ENCODE measurements at places on chromosomes 6 and 20. TPM values are rescaled to one million over a fixed set of nuclear protein-coding genes. Genes with fewer than 3 reads are reported as not detected.
A peak's percentile ranks its signal among the peaks of the same experiment; 100 is the strongest.

GRCh38 chr6:104396077-104396476 lies 463.6 kb downstream of the HACE1 start:
- DNase-seq: no peak

- no peak for DNase-seq
Measured at GRCh38 chr6:139943391-139943790, 568.9 kb upstream of the CITED2 start.

DNA sequence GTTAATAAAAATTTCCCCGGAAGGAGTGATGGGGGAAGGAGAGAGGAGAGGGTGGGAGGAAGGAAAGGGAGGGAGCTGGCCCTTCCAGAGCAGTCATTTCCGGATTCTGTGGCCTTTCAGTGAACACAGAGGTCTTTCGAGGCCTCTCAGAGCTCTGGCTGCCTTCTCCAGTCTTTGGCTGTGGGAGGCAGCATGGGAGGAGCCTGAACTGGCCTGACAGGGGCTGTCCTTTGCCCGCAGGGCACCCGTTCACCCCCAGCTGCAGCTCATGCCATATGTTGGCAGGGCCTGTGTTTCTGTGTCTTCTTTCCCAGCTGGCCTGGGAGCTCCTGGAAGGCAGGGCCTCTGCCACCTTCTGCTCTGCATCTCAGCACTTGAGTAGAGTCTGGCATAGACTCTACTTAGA lies 95.5 kb downstream of the PPP1R14C start:
- DNase-seq: peak; percentile 76

DNA sequence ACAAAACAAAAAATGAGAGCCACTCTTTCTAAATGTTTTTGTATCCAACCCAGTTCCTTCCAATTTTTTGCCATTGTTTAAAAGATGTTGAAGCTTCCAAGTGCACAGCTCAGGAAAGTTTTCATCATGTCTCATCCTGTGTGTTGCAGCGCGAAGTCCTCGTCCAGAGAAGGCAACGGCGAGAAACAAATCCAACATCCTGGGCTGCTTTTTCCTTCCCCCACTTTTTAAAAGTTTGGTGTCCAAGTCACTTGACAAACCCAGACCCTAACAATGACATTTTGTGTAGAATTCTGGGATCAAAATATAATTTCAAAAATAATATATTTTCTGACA lies 92.3 kb downstream of the ANKRD60 start:
- no peak for DNase-seq

DNA sequence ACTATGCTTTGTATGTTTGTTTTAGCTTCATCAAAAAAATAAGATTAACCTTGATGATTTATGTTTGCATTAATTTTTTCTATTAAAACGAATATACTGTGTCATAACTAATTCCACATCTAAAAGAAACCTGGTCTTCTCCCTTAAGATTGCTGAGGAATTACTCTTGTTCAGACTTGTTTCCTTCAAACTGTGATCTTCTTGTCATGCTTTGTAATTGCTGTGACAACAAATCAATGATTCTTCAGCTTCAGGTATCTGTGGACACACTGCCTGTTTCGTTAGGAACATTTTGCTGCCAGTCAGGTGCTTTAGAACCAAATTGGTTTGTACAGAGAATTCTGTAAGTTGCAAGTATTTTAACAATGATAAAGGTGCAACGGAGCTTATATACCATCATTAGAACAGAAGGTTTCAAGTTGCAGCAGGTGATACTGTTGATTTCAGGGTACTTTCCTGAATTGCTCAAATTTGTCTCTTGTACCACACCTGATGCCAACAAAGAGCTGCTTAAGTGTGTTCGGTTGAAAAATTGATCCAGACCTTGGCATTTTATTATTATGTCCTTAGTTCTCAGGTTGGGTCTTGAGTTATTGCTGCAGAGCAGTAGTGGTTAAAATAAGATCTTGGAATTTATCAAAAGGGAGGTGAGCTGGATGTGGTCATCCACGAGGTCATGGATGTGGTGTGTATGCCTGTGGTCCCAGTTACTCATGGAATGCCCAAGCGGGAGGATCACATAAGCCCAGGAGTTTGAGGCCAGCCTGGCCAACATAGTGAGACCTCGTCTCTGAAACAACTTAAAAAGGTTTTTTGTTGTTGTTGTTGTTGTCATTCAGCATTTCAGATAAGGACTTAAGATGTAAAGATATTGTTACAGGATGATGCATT lies 19.5 kb downstream of the SYTL3 start:
- DNase-seq: no peak

GRCh38 chr6:3230900-3231246 lies 3.4 kb upstream of the TUBB2B start:
- no peak for DNase-seq

GRCh38 chr6:157631412-157631811 lies 191.6 kb upstream of the SNX9 start:
- no peak for DNase-seq

- DNase-seq: peak; percentile 31
Measured at GRCh38 chr6:112443179-112444065, 96.3 kb downstream of the RFPL4B start.

- DNase-seq: peak; percentile 33
Measured at GRCh38 chr6:225121-225721, 67.1 kb upstream of the DUSP22 start.

DNA sequence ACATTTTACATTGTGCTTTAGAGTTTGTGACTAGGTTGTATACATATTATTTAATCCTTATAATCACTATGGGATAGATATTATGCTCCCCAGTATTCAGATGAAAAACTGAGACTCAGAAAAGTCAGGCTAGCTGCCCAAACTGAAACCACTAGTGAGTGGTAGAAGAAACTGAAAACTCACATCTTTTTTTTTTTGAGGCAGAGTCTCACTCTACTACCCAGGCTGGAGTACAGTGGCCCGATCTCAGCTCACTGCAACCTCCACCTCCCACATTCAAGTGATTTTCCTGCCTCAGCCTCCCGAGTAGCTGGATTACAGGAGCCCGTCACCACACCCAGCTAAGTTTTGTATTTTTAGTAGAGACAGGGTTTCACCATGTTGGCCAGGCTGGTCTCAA lies 22.2 kb downstream of the RNF24 start:
- DNase-seq: no peak

The TP53TG5 gene
- 0.82 TPM for total RNA-seq

The SAMD10 gene
- total RNA-seq: 3.9 TPM

Measured in heart left ventricle (tissue), 16 donors.